ENCODE measurements at places on chromosomes 4 and X.

- DNase-seq, result no peak
- no peak overlapping the region for H3K4me3 ChIP-seq
- no peaks in the 10 kb centered on the region for H3K36me3 ChIP-seq
- H3K27me3 ChIP-seq, result peaks cover 4% of the 10 kb centered on the region
These were observed 47.5 kb upstream of the NDP start for GRCh38 chrX:44020693-44021092.

DNA sequence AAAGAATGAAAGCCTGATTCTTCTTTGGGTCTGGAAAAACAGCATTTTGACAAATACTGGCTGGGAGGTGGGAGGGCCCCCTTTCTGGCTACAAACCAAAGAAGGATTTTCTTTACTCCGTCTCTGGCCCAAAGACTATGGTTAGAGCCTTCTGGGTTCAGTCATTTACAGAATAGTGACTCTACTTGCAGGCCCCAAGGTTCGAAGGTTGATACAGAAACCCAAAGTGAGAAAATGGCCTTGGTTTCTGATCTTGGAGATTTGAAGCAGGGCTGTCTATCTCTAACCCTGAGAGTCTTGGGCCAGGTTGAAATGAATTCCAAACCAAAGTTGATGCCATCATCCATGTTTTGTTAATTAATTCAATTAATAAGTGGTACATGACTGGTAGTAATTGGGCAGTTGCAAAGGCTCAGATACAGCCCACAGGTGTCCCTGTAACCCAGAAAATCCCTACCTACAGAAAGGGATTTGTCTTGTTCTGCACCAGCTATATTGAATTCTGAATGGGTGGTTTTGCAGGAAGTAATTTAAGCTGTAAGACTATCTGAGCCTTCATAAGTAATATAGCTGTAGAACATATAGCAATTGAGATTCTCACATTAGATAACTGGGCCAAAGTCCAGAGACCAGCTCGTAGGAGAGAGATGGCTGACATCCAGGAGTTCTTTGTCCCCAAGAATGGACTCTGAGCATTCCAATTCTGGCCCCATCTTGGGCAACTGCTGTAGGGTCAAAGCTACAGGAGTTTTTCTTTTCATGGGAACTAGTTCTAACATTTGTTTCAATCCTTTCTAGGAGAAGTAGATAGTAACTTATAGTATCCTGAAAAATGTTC lies 34.5 kb downstream of the CHRNA9 start:
- no peak overlapping the region for H3K27ac ChIP-seq
- no peaks in the 10 kb centered on the region for H3K36me3 ChIP-seq
- H3K27me3 ChIP-seq, result no peaks in the 10 kb centered on the region
- DNase-seq, result no peak
- H3K4me3 ChIP-seq, result no peak overlapping the region

DNA sequence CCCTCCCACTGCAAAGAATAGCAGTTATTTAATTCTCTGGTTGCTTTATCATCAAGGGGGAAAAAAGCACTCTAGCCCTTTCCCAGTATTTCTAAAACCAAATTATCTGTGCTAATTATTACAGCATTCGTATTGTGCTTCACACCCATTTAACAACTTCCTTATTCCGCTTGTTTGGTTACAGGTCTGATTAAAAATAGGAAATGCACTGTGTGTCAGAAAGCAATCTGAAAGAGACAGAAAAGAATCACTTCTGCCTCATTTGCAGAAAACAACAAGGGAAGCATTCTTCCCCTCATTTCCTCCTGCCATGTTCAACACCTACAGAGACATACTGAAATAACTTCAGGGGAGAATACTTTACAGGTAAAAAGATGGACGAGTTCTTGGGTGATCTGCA lies 114.9 kb upstream of the MAP3K15 start:
- no peak for DNase-seq
- H3K27me3 ChIP-seq, result peaks cover 15% of the 10 kb centered on the region
- H3K27ac ChIP-seq, result no peak overlapping the region

- H3K36me3 ChIP-seq, result no peaks in the 10 kb centered on the region
- H3K27ac ChIP-seq, result no peak overlapping the region
- peaks cover 5% of the 10 kb centered on the region for H3K27me3 ChIP-seq
- peaks cover 4% of the 10 kb centered on the region for H3K4me1 ChIP-seq
- no peak for DNase-seq
- H3K4me3 ChIP-seq, result no peak overlapping the region
These were observed 97.8 kb downstream of the SYTL5 start for GRCh38 chrX:38103857-38104812.

DNA sequence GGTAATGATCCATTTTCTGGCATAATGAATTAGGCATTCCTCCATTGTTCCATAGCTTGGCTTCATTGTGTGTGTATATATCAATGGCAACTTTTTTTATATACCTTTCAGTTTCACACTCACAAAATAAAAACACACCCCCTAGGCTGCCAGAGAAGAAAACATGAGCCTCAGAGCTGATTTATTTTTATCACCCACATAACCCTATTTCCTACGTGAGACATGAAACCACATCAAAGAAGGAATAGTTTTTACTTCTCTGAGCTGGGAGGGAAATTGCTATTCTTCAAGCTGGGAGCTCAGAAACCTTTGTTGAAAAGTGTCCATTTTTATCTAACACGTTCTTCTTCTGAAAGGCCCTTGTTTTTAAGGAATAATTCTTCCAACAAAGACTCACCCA lies 126.7 kb upstream of the RAI2 start:
- peaks cover 29% of the 10 kb centered on the region for H3K27me3 ChIP-seq
- H3K4me1 ChIP-seq, result no peaks in the 10 kb centered on the region
- DNase-seq, result no peak
- H3K36me3 ChIP-seq, result no peaks in the 10 kb centered on the region
- H3K27ac ChIP-seq, result no peak overlapping the region
